ENCODE measurements at places on chromosomes 7 and 10.

GRCh38 chr10:122861711-122862161 is 16.1 kb upstream of the CUZD1 start:
- no peak for DNase-seq

DNA sequence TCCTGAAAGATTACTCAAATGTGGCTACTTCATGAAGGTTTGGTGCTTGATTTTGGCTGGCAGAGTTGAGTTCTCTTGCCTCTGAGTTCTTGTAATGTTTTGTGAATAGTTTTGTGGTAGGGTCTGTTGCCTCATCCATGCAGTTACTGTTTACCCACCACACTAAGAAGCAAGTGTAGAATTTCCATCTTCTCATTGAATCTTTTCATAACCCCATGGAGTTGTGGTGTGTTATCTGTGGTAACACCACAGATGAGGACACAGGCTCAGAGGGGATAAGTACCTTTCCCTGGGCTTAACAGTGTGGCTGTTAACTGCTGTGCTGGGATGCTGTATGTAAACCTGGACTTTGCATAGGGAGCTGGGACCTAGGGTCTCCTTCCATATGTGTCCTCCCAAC is 186.3 kb downstream of the CAMK1D start:
- no peak for DNase-seq

GRCh38 chr10:10492420-10492819 is 525.3 kb upstream of the CELF2 start:
- no peak for DNase-seq

DNA sequence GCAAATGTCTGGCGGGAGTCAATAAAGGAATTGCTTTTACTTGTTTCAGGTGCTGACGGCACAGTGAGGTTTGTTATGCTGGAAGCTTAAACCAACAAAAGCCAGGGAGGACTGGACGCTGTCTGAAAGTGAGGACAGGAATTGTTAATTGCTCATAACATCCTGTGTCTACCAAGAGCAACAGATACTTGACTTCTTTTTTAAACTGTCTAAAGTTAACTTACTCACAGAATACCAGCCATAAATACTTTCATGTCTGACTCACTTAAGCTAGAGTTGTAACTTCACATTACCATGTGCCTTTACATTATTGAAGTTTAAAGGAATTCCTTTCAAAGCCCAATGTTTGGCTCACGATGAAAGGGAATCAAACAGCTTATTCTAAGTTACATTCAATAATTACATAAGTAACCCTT is 252.7 kb upstream of the SHH start:
- no peak for DNase-seq
